ENCODE measurements at places on chromosomes 13 and 19. TPM values are rescaled to one million over a fixed set of nuclear protein-coding genes. Genes with fewer than 3 reads are reported as not detected.

GRCh38 chr19:46131485-46132143 lies 7.1 kb upstream of the IGFL3 start:
- H3K36me3 ChIP-seq: no peaks in the 10 kb centered on the region
- no peak for DNase-seq
- no peak overlapping the region for H3K4me3 ChIP-seq
- no peaks in the 10 kb centered on the region for H3K27me3 ChIP-seq

DNA sequence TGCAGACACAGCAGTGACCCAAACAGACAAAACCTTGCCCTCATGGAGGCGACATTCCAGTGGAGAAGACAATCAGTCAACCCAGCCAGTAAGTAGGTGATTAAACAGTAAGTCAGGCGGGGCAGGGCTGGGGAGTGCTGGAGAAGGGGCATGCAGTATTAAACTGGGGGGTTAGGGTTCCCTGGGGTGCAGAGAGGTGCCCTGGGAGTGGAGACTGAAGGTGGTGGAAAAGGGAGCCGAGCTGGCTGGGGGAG lies 31.2 kb upstream of the FXYD3 start:
- H3K36me3 ChIP-seq: no peaks in the 10 kb centered on the region
- H3K27ac ChIP-seq: peak overlapping the region; percentile 89
- peaks cover 36% of the 10 kb centered on the region for H3K4me1 ChIP-seq
- DNase-seq: no peak

DNA sequence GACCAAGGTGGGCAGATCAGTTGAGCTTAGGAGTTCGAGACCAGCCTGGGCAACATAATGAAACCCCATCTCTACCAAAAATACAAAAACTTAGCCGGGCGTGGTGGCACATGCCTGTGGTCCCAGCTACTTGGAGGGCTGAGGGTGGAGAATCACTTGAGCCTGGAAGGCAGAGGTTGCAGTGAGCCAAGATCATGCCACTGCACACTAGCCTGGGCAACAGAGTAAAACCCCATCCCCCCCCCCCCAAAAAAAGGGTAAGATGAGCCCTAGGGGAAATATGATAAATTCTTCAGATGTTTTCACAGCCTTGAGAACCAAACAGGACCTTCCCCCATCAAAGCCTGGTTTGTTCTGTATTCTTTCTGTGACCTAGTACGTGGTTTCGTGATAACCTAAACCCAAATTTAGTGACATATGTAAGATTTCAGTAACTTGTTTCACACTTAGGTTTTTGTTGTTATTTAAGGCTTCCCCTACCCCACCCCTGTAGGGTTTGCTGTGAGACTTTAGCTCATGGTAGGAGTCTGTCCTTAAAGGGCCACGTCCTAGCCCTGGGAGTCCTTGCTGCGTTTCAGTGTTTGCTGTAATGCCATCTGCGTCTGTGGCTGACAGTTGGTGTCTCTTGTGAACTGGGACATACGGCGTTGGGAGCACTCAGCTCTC lies 49.6 kb downstream of the MYO9B start:
- H3K4me1 ChIP-seq: peaks cover 77% of the 10 kb centered on the region
- peak overlapping the region; percentile 91 for H3K27ac ChIP-seq
- no peaks in the 10 kb centered on the region for H3K27me3 ChIP-seq
- H3K4me3 ChIP-seq: peak overlapping the region; percentile 14
- H3K36me3 ChIP-seq: peaks cover 3% of the 10 kb centered on the region
- no peak for DNase-seq

Gene SIRT2
- polyA plus RNA-seq: 25.8 TPM

DNA sequence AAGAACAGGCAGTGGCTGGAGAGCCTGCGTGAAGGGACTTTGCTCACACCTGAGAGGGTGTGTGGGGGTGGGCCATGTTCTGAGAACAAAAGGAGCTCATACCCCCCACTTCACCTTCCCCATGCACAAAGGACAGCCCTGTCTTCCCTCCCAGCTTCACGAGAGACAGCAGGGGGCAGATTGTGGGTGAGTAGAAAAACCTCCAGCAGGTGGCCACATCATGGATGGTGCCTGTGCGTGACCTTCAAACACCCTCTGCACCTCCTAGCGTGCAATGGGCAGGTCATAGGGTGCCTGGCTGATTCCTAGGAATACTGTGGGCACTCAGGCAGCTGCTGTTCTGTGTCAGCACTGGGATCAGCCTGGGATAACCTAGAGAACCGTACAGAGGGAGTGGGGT lies 36.3 kb upstream of the PSG9 start:
- H3K4me1 ChIP-seq: no peaks in the 10 kb centered on the region
- H3K4me3 ChIP-seq: no peak overlapping the region
- no peaks in the 10 kb centered on the region for H3K36me3 ChIP-seq

GRCh38 chr19:12260861-12261260 lies 33.8 kb downstream of the ZNF44 start:
- H3K27ac ChIP-seq: peak overlapping the region; percentile 20
- H3K4me1 ChIP-seq: no peaks in the 10 kb centered on the region
- DNase-seq: no peak
- no peak overlapping the region for H3K4me3 ChIP-seq
- no peaks in the 10 kb centered on the region for H3K27me3 ChIP-seq

DNA sequence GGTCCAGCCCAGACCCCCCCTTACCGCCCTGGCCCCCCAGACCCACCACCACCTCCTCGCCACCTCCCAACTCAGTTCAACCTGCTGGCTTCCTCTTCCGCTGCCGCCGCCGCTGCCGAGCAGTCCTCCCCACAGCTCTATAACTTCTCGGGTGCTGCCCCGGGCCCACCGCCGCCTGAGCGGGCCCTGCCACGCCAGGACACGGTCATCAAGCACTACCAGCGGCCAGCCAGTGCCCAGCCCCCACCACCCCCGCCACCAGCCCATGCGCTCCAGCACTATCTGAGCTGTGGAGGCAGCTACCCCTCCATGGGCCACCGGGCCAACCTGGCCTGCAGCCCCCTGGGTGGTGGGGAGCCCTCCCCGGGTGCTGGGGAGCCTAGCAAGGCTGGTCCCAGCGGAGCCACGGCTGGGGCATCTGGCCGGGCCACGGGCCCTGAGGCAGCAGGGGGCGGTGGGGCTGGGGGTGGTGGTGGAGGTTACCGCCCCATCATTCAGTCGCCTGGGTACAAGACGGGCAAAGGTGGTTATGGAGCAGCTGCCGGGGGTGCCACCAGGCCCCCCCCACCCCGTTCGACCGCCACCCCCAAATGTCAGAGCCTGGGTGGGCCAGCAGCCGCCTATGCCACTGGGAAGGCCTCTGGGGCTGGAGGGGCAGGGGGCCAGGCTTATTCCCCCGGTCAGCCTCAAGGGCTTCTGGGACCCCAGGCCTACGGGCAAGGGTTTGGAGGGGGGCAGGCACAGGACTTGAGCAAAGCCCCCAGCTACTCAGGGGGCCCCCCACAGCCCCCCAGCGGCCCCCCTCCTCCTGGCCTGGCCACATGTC lies 4.2 kb downstream of the PRR12 start:
- no peaks in the 10 kb centered on the region for H3K27me3 ChIP-seq
- H3K4me1 ChIP-seq: peaks cover 51% of the 10 kb centered on the region
- no peak overlapping the region for H3K27ac ChIP-seq
- H3K4me3 ChIP-seq: no peak overlapping the region
- peaks cover 67% of the 10 kb centered on the region for H3K36me3 ChIP-seq

GRCh38 chr13:111292710-111293485 lies 27.5 kb upstream of the TEX29 start:
- DNase-seq: no peak
- H3K27me3 ChIP-seq: no peaks in the 10 kb centered on the region
- peaks cover 4% of the 10 kb centered on the region for H3K4me1 ChIP-seq
- no peak overlapping the region for H3K27ac ChIP-seq
- peaks cover 57% of the 10 kb centered on the region for H3K36me3 ChIP-seq

Data from spleen (tissue), 13 donors.